ENCODE measurements at places on chromosomes 1 and 21.
A peak's percentile ranks its signal among the peaks of the same experiment; 100 is the strongest.

GRCh38 chr1:49346767-49347349 is 570.2 kb upstream of the BEND5 start:
- no peak for DNase-seq

DNA sequence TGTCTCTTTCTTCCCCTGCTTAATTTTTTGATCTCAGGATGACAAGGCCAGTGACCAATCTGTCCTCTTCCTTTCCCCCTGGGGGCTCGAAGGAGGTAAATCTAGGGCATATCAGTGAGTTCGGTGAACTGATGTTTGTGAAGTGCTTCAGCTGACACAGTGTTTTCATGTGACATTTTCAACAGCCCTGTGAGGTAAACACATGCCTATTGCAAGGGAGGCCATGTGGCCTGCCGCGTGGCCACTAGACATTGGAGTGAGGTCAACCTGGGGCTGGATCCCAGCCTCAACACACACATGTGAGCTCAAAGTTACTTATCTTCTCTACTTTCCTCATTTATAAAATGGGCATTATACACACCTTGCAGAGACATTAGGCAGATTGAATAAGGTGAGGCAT is 126.3 kb downstream of the PLPP3 start:
- DNase-seq = no peak

DNA sequence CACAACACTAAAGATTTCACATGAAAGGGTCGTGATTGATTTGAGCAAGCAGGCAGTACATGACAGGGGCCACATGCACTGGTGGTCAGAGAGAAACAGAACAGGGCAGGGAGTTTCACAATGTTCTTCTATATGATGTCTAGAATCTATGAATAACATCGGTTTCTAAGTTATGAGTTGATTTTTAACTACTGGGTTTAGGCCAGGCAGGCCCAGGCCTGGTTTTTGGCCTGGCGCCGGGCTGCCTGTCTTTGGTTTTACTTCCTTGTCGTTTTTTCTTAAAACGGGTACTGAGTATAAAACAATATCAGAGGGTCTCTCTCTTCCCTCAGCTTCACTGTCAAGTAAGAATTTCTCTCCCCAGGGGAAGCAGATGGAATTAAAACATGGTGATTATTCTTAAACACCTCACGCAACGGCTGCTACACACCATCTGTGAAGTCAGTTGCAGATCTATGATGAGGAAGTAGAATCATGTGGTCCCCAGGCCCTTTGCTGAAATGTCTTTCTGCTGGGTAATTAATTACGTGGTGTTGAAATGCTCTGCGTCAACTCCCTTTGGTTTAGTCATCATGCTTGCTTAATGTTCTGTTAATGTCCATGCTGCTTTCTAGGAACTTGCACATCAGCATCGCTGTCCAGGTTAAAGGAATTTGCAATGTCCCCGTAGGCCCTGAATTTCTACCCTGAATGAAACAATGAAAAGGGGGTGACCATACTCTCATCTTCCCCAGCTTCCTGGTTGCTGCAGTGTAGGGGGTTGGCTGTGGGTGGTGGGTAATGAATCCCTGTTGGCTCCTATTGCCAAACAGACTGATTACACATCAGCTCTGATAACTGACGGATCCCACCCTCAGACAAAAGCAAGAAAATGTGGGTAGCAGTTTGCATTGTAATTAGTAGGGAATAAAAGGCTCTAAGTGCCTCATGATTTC is 70.3 kb downstream of the SERINC2 start:
- DNase-seq = peak; percentile 95

GRCh38 chr1:36168514-36168913 is 12.6 kb downstream of the MAP7D1 start:
- DNase-seq = no peak

- no peak for DNase-seq
These were observed 50.2 kb downstream of the PCNX2 start for GRCh38 chr1:233245191-233245765.

GRCh38 chr1:214281720-214282629 is 1.0 kb downstream of the SMYD2 start:
- DNase-seq = peak; percentile 23

DNA sequence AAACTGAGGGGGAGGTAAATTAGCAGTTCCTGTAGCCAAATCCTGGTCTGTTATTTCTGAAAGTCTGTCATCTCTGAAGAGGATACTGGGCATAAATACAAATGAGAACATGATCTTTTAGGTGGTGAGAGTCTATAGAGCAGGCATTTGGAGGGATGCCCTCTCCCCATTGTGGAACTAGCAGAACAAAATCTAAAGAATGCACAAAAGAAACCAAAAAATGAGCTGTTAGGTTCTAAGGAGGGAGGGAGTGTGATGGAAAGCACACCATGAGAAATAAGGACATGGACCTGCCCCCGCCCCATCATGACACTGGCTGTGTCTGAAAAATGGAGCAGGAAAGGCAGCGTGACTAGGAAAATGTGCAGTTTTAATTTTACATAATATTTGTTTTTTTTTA is 262.0 kb downstream of the KIF26B start:
- no peak for DNase-seq

DNA sequence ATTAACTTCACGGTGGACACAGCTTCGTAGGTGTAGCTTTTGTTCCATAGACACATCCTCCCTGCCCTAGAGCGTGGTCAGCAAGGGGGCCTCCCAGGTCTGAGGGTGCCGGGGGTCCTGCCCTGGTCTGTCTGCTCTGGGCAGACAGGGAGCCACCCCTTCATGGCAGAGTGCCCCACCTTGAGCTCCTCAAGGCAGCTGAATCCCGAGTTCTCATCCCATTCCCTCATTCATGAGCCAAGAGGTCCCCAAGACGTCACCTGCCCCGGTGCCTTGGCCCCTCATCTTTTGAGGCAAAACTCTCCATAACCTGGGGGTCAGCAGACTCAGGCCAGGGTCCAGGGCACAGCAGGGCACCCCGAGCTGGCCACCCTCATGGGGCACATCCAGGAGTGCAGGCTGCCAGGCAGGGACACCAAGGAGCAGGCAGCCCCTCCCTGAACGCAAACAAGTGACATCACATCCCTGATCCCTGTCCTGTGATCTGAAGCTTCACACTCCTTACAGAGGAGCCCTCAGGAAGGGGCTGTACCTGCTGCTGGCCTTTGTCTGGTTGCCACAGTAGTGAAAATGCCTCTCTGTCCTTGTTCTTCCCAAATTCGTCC is 23.3 kb downstream of the UBASH3A start:
- DNase-seq = no peak

DNA sequence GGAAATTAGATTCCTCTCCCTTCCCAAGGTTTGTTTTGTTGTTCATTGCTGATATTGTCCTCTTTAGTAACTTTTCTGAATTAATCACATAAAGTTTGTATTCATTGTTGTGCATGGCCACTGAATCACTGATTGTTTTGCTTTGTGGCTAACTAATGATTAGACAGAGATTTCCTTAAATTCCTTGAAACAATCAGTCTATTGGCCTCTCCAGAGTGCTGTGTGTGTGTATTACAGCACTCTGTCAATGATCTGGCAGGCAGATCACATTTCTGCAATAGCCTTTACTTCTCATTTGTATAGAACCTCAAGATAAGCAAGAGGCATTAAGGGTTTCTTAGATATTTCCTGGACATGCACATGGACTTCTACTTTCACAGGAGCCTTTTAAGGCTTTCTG is 78.6 kb downstream of the DUSP10 start:
- no peak for DNase-seq
